Stimulated activated CD8-positive, alpha-beta memory T cell treated with anti-CD3 and anti-CD28 coated beads, Interleukin-7, amount 100 ng/mL, for 1 hour (primary cell): ENCODE measurements at places on chromosomes 12 and 14.
A peak's percentile ranks its signal among the peaks of the same experiment; 100 is the strongest.

DNA sequence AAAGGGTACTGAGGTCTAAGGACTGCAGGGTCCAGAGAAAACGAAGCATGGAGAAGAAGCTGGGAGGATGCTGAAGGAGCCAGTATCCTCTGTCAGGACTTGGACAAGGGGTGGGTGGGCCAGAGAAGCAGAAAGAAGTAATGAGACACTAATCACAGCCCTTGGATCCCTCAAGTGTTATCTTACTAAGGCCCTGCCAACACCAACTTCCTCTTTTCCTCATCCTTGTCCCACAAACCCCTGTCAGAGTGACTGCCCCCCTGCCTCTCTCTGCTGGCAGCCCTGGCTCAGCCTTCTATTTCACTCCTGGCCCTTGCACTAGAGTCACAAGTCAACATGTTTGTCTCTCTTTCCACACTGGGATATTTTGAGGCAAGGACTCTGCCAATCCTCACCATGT is 3.8 kb upstream of the ASIC1 start:
- no peak for DNase-seq

- DNase-seq: no peak
These were observed 163.5 kb downstream of the VRK1 start for GRCh38 chr14:96960598-96961116.

DNA sequence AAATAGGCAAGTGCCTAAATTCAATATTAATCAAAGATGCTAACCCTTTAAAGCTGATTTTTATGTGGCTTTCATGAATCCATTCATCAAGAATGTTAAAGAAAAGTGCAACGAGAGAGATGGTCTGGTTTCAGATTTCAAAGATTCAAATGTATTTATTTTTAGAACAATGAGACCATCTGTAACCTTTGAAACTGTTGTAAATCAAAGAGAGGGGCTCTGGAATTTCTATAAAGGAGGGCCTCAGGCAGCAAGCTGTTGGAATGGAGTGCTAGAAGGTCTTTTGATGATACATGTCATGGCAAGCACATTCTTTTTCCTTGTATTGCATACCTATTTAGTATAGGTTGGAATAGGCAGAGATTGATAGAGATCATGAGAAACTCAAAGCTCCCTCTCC is 433.0 kb downstream of the LRIG3 start:
- no peak for DNase-seq

- DNase-seq: no peak
These were observed 4.5 kb downstream of the DDX47 start for GRCh38 chr12:12817616-12818015.

GRCh38 chr12:2049604-2050540 is 2.9 kb upstream of the CACNA1C start:
- no peak for DNase-seq

- DNase-seq: no peak
These were observed 3.8 kb downstream of the GXYLT1 start for GRCh38 chr12:42140901-42141300.

- no peak for DNase-seq
These were observed 147.6 kb upstream of the FKBP4 start for GRCh38 chr12:2647186-2647585.

GRCh38 chr14:64170181-64170580 is 124.0 kb downstream of the ESR2 start:
- no peak for DNase-seq

- no peak for DNase-seq
These were observed 45.6 kb downstream of the MDM2 start for GRCh38 chr12:68853396-68854077.

- DNase-seq: no peak
These were observed 54.9 kb upstream of the GPR68 start for GRCh38 chr14:91299121-91300115.

- no peak for DNase-seq
These were observed 221.6 kb downstream of the LRRK2 start for GRCh38 chr12:40446385-40446784.

DNA sequence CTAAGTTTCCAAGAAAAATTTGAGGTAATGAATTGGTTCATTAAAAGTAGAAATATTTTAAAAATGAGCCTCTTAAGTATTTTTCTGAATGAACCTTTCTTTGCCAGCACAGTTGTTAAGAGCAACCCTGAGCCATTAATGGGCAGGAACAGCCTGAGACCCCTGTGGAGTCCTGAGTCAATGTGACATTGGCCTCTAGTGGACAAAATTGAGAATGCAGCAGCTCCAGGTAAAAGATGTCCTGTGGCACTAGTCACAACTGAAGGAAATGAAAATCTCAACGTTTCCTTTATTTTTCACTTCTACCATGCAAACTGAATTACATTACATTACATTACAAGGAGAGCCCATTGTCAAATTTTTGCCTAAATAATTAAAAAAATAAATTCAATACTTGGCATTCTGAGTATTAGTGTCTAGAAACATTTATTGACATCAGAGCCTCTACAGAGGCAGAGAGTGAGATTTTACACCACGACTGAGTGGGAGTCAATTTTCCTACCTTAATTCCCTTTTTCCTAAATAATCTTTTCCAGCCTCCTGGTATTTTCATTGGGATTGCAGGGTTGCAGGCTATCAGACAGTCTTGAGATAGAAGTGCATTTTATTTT is 135.7 kb downstream of the PPM1H start:
- no peak for DNase-seq

DNA sequence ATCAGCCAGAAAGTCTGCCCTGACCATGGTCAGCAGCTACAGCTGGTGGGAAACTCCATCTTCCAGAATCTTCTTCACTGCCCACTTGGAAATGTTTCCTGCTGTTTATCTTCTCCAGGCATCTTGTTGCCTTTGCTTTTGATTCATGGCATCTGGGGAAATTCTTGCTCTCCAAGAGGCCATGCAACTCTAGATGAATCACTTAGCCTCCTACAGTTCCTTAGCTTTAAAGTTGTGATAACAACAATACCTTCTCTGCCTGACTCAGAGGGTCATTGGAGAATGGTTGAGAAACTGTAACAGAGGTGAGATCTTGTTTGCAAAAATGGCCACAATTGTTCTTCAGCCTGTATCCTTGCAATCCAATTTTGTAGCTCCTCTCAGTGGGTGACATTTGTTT is 121.0 kb upstream of the VRK1 start:
- DNase-seq: no peak

- no peak for DNase-seq
These were observed 294.8 kb upstream of the G2E3 start for GRCh38 chr14:30264161-30264560.

GRCh38 chr14:68823434-68824206 is 30.8 kb upstream of the ZFP36L1 start:
- DNase-seq: no peak

GRCh38 chr12:107618106-107618505 is 67.5 kb upstream of the PWP1 start:
- no peak for DNase-seq

GRCh38 chr14:65382586-65382985 is 29.9 kb upstream of the FUT8 start:
- DNase-seq: no peak

DNA sequence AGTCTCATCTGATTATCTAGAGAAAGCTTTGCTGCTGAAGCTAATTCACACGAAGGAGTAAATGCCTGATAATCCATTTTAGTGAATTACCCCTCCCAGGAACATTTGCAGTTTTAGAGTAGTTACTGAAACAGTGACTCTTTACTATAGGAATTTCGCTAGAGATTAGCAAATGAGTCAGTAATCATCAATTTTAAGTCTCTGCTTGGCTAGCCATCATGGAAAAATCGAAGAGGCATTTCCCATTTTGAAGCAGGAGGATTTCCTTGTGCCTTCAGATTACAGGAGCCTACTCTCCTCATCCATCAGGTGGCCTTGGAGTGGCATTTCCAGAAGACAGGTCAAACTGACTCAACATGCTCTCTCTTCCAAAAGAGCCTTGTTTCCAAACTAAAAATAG is 154.5 kb downstream of the EGLN3 start:
- DNase-seq: no peak

DNA sequence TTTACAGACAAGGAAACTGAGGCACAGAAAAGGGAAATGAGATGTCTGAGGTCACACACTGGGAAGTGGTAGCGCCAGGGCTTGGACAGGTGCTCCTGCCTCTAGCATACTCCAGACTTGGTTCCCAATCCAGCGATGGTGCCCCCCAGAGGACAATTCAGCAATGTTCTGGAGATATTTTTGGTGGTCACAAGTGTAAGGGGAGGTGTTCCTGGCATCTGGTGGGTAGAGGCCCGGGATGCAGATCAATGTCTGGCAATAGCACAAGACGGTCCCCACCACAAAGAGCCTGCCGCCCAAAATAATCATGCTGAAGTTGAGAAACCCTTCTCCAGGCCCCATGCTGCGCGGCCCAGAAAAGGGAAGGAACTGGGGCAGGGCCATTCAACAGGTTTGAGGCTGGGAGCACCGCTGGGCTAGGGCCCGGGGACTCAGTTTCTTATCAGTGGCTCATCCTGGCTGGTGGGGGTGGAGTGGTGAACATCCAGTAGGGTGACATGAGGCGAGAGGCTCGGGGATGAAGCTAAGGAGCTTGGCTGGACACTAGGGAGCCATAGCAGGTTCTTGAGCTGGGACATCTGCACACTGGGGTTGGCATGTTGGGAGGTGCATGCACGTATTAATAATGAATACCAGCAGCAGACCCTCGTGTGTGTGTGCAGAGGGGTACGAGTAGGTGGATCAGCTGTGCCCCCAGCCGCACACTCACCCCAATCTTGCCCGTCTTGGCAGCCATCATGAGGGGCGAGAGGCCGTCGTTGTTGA is 35.1 kb downstream of the TRPV4 start:
- DNase-seq: no peak

DNA sequence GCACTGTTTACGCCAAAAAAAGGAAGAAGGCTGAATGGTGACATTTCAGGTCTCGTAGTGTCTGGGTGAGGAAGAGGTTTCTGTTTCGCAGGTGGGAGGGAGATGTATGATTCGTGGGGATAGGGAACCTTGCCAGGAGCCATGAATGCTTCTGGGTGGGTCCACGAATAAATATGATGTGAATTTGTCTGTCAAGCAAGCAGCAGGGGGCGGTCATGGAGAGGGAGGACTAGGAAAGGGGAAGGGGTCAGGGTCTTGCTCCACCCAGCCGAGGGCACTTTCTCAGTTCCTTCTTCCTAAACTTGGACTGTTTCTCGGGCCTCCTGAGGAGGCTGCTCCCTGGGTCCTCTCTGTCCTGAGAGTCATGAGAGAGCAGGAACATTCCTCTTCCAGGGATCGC is 72.5 kb downstream of the LGMN start:
- DNase-seq: no peak

DNA sequence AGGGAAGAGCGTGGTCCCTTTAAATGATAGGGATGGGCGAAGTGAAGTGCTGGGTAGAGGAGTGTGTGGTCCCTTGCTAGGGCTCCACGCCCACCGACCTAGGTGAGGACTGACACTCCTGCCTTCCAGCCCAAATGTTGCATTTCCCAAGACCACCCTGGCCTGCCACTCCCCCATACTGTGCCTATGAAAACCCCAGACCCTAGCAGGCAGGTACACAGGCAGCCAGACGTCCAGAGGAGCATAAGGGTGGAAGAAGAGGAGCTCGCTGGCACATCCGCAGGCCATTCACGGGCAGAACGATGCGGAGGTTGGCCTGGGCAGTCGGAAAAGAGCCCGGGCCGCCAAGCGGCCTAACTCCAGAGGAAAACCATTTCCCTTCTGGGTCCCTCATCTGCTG is 817 bp upstream of the IPO8 start:
- DNase-seq: no peak

GRCh38 chr12:41339784-41340183 is 151.7 kb downstream of the PDZRN4 start:
- no peak for DNase-seq

DNA sequence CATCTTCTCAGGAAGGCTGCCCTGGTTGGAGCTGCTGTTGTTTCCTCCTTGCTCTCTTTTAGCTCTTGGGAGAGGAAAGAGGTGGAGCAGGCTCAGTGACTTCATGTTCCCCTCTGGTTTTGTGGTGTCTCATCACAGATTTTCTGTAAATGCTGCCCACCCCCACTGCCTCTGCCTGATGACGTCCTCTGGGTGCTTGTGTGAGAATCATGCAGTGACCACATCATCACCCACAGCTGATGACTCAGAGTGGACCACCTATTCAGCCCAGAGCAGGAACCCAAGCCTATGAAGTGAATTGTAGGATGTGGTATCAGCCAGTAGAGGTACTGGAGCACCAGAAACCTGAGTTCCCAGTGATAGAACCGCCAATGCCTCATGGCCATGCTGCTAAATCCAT is at the start of gene GZMB:
Gene GZMB, minus strand, starts transcription at position 33 of the 400 bp plus-strand sequence. Its CDS starts 30 bp downstream, at position 3.
- DNase-seq: peak; percentile 54

- DNase-seq: no peak
These were observed 21.4 kb downstream of the SOCS2 start for GRCh38 chr12:93593843-93594242.

DNA sequence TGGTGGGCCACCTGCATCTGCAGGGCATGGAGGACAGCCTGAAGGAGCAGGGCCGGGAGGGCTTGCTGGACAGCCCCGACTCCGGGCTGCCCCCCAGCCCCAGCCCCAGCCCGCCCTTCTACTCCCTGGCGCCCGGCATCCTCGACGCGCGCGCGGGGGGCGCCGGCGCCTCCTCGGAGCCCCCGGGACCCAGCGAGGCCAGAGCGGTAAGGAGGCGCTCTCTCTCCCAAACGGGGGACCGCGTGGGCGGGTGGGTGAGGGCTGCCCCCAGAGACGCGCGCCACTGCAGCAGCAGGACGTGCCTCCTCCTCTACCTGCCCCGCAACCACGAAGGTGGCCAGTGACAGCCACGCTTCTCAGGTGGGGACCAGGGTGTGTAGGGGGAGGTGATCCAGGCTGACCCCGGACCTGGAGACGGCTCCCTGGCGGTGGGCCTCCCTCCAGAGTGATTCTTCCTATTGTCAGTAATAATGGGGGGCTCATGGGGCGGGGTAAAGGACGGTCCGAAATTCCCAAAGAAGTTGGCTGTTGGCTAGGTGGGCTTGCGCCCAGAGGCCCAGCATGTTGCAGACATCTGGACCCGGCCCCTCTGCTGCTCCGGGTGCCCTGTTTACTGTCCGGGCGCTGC is 652 bp downstream of the RFLNA start:
- no peak for DNase-seq

DNA sequence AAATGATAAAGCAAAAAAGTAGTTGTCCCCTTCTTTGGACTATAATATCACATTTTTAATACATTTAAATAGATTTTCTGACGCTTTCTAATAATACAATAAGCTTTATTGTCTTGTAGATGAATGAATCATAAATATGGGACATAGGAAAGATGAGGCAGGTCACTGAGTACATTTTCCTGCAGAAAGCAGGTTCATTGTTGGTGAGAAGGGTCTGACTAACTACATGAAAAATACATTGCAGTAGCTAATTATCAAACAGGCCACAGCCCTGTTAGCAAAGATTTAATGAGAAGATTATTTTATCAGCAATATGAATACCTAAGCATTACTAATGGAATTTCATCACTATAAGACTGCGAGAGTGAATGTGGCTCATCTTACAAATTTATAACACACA is 45.6 kb downstream of the ABCD2 start:
- no peak for DNase-seq

DNA sequence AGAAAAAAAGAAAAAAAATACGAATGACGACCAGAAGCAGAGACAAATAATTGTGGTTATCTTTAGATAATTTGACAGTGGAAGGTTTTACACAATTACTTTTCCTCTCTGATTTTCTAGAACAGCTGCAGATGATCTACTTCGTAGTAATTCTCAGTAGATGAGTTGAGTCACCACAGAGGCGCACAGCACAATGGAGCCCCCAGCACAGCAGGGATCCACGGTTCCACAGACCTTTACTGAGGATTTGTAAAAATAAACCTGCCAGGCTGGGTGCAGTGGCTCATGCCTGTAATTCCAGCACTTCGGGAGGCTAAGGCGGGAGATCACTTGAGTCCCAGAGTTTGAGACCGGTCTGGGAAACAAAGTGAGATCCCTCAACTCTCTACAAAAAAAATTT is 29.3 kb downstream of the AMN start:
- DNase-seq: no peak

GRCh38 chr12:3454780-3455179 is 36.2 kb upstream of the PRMT8 start:
- DNase-seq: no peak
